Urothelium cell line (cell line): ENCODE measurements at places on chromosomes 5 and 9.
A peak's percentile ranks its signal among the peaks of the same experiment; 100 is the strongest.

GRCh38 chr9:126164796-126165525, 161.7 kb upstream of the MVB12B start:
- no peak for DNase-seq

DNA sequence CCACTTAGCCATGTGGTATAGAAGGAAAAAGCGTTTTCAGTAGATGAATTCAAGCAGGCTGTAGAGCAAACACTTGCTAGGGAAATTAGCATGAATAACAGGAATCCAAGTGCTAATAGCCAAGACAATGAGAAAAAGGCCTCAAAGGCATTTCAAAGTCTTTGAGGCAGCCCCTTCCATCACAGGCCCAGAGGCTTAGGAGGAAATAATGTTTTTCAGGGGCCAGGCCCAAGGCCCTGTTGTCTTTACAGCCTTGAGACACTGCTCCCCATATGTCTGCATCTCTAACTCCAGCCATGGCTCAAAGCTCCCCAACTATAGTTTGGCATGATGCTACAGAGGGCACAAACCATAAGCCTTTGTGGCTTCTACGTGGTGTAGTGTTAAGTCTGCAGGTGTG, 563.5 kb downstream of the TAF11L14 start:
- no peak for DNase-seq

- no peak for DNase-seq
Measured at GRCh38 chr9:93300175-93300572, 116.2 kb downstream of the WNK2 start.

- DNase-seq: no peak
Measured at GRCh38 chr9:101639785-101640665, 45.3 kb upstream of the PPP3R2 start.

DNA sequence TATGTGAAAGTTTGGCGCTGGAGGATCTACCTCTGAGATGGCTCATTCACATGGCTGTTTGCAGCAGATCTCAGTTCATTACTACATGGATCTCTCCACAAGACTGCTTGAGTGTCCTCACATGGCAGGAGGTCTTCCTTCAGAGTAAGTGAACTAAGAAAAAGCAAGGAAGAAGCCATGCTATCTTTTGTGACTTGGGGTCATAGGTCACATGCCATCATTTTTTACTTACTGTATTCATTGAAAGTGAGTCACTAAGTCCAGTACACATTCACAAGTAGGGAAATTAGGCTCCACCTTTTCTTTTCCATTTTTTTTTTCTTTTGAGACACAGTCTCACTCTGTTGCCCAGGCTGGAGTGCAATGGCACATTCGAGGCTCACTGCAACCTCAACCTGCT, 8.7 kb upstream of the CDKN2AIPNL start:
- DNase-seq: no peak

- peak; percentile 38 for DNase-seq
Measured at GRCh38 chr5:120062515-120062917, 401.6 kb upstream of the PRR16 start.

DNA sequence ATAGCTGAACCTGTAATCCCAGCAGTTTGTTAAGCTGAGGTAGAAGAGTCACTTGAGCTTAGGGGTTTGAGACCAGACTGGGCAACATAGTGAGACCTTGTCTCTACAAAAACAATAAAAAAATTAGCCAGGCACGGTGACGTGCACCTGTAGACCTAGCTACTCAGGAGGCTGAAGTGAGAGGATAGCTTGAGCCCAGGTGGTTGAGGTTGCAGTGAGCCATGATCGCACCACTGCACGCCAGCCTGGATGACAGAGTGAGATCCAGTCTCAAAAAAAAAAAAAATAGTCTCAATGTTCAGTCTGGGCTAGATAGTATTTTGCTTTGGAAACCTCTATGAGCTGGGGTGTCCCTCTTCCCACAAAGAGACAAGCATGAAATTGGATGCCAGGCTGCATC, 51.9 kb upstream of the IQGAP2 start:
- DNase-seq: no peak

GRCh38 chr9:4415281-4415680, 75.0 kb upstream of the SLC1A1 start:
- no peak for DNase-seq

DNA sequence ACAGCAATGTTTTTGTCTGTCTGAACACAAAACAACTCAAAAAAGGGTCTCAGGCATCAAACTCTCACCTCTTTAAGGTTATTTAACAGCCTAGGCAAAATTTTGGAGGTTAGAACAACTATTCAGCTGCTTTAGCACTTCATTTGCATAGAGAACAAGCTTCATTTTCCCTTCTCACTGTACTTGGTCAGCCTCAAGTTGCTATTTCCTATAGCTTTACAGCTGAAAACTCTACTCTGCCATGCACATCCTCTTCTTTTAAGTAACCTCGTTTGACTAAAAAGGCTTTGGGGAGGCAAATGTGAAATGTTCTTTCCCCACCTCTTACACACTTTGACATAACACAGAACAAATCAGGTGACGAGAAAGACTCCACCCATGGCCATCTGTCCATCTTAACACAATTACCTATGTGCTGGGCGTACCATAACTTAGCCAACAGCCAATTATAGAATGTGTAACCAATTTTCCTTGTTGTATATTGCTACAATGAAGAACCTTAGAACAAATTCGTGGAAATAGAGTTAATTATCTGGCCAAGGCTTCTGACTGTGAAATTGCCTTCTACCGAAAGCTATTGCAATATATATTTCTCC, 195.7 kb downstream of the DCP2 start:
- no peak for DNase-seq

- DNase-seq: peak; percentile 40
Measured at GRCh38 chr9:29830821-29831220, 2257.5 kb upstream of the C9orf72 start.

DNA sequence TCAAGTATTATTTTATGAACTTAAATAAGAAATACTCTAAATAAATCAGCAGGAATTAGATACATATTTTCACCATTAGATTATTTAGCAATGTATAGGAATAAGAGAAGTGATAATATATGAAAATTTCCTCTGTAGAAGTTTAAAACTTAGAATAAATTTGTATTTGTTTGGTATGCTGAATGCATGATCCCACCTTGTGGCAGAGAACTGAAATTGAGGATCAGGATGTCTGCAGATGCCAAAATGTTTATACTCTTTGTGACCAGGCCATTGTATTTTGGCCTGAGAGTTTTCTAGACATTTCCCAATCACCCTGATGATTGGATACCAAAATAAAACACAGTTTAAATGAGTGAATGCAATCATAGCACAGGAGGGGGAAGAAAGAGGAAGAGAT, 6.3 kb downstream of the TYRP1 start:
- no peak for DNase-seq

- no peak for DNase-seq
Measured at GRCh38 chr9:107927276-107927675, 437.7 kb upstream of the KLF4 start.

- DNase-seq: no peak
Measured at GRCh38 chr9:121819428-121820231, 168.2 kb downstream of the DAB2IP start.

DNA sequence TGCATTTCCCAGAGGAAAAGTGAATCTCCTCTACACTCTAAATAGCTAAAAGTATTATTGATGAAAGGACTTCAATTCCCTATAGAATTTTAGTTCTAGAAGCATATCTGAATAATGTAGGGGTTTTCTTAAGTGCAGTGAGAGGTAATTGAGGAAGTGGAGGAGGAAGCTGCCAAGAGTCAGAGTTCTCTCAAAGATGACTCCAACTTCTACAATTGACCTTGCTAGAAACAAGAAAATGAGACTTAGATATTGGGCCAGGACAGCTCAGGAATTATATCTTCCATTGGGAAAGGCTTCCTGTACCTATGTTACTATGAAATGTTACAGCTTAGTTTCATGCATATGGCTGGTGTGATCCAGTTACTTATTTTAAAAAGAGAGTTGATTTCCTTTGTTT, 10.4 kb upstream of the F2R start:
- DNase-seq: no peak

DNA sequence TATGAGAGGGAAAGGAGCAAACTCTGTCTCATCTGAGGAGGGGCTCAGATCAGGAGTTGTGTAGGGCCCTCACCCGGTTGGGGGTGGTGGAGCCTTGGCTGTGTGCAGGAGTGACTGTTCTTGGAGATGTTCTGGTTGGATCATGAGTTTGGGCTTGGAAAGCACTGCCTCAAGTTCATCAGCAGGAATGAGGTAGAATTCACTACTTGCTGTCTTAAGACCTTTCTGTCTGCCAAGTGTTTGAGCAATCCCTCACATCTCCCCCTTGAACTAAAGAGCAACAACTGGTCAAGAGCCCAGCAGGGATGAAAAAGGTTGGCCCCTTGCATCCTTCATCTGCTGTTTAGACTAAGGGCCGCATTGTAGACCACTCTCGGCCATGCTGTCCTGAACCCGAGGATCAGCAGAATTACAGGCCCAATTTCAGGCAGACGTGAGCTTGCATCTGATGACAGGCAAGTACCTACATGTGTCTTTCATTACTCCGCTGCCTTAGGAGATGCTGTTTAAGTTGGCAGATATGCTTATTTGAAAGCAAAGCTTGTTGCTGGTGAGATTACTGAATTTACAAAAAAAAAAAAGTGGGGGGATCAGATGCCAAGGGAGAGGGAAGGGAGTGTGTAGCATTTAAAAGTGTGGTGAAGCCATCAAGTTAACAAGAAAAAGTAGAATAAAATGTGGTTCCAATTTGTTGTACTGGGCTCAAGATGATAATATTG, 36.4 kb downstream of the PIK3R1 start:
- no peak for DNase-seq

GRCh38 chr5:170963521-170963920, 101.7 kb downstream of the RANBP17 start:
- no peak for DNase-seq

DNA sequence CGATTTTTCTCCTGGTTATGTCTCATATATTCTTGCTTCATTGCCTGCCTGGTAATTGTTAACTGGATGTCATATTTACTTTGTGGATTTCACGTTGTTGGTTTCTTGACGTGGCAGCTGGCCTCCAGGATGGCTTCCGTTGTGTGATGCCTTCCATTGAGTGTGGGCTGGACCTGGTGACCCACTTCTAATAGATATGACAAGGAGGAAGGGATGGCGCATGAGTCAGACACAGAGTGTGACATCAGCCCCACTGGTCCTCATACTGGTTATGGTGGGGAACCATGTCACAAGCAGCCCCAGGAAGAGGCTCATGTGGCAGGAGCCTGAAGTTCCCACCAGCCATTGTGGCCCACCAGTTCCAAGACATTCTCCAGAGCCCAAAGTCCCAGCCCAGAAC, 6.4 kb upstream of the PAEP start:
- DNase-seq: no peak
